K562 (cell line): ENCODE measurements at places on chromosomes 5 and 9. TPM values are rescaled to one million over a fixed set of nuclear protein-coding genes. Genes with fewer than 3 reads are reported as not detected.

Gene RLN2
- not detected in 2 replicates for total RNA-seq

Gene S1PR3
- 0.31 and 0.33 TPM in 2 replicates for total RNA-seq

Gene SLC28A3
- not detected in 2 replicates for total RNA-seq

Gene DELE1
- 64.7 and 68.8 TPM in 2 replicates for total RNA-seq

Gene AGXT2
- total RNA-seq: not detected in 2 replicates

Gene C9orf153
- not detected in 2 replicates for total RNA-seq

Gene INSL4
- not detected in 2 replicates for total RNA-seq

Gene CORO2A
- 21.1 and 21.3 TPM in 2 replicates for total RNA-seq

Gene OGN
- total RNA-seq: 0.07 and 0.16 TPM in 2 replicates

Gene SNAPC3
- total RNA-seq: 13.4 and 16.0 TPM in 2 replicates

Gene SKIC3
- 54.0 and 54.4 TPM in 2 replicates for total RNA-seq

Gene ALDH1B1
- 44.8 and 46.3 TPM in 2 replicates for total RNA-seq

Gene UGT3A1
- not detected in 2 replicates for total RNA-seq

Gene IARS1
- total RNA-seq: 216 and 234 TPM in 2 replicates

Gene SOHLH1
- total RNA-seq: 0.29 TPM in 1 of 2 replicates, not detected in the other

Gene IZUMO3
- total RNA-seq: not detected in 2 replicates

Gene CEP120
- 18.9 and 20.5 TPM in 2 replicates for total RNA-seq

Gene SLC4A9
- total RNA-seq: not detected in 2 replicates

Gene SPATA31D4
- total RNA-seq: not detected in 2 replicates

Gene CCNI2
- 0.18 TPM in 1 of 2 replicates, not detected in the other for total RNA-seq

Gene QRFP
- not detected in 2 replicates for total RNA-seq

Gene PPP3R2
- not detected in 2 replicates for total RNA-seq

Gene SLC6A19
- total RNA-seq: 1.3 and 1.6 TPM in 2 replicates

Gene JAKMIP2
- total RNA-seq: not detected in 2 replicates

Gene FGD3
- total RNA-seq: 0.76 and 1.3 TPM in 2 replicates

Gene GDNF
- total RNA-seq: not detected in 2 replicates
